ENCODE measurements at places on chromosomes 1 and 21. TPM values are rescaled to one million over a fixed set of nuclear protein-coding genes. Genes with fewer than 3 reads are reported as not detected.

C4BPA gene
- total RNA-seq, result 0.60 TPM

CORT gene
- 0.15 TPM for total RNA-seq

SLC19A1 gene
- 23.1 TPM for total RNA-seq

RNF11 gene
- 28.7 TPM for total RNA-seq

REN gene
- total RNA-seq, result not detected

TMOD4 gene
- total RNA-seq, result 0.34 TPM

SDHC gene
- total RNA-seq, result 248 TPM

OR2AK2 gene
- not detected for total RNA-seq

WDR77 gene
- 52.5 TPM for total RNA-seq

AADACL4 gene
- total RNA-seq, result not detected

CLDN17 gene
- not detected for total RNA-seq

ZMYND12 gene
- total RNA-seq, result 0.58 TPM

TMEM51 gene
- total RNA-seq, result 39.8 TPM

LCE3D gene
- total RNA-seq, result 0.60 TPM

CNR2 gene
- total RNA-seq, result not detected

COL24A1 gene
- 0.03 TPM for total RNA-seq

MRPL9 gene
- total RNA-seq, result 84.8 TPM

AGMAT gene
- total RNA-seq, result 5.4 TPM

FCER1G gene
- not detected for total RNA-seq

KTI12 gene
- 16.0 TPM for total RNA-seq

OR2L3 gene
- not detected for total RNA-seq

OR2W3 gene
- total RNA-seq, result not detected

AVPR1B gene
- not detected for total RNA-seq

FNDC5 gene
- total RNA-seq, result 0.44 TPM

ACTN2 gene
- 0.14 TPM for total RNA-seq

CACNA1S gene
- not detected for total RNA-seq

DNASE2B gene
- total RNA-seq, result not detected

RHD gene
- total RNA-seq, result not detected

PTGER3 gene
- total RNA-seq, result not detected

SELE gene
- not detected for total RNA-seq

LRRC40 gene
- total RNA-seq, result 9.4 TPM

Measured in A549 treated with CORT108297 at 1 μM for 4 hours (cell line).